ENCODE measurements at places on chromosomes 12 and 14.

GRCh38 chr14:90717916-90718315 is 98.3 kb downstream of the TTC7B start:
- no peak for DNase-seq

DNA sequence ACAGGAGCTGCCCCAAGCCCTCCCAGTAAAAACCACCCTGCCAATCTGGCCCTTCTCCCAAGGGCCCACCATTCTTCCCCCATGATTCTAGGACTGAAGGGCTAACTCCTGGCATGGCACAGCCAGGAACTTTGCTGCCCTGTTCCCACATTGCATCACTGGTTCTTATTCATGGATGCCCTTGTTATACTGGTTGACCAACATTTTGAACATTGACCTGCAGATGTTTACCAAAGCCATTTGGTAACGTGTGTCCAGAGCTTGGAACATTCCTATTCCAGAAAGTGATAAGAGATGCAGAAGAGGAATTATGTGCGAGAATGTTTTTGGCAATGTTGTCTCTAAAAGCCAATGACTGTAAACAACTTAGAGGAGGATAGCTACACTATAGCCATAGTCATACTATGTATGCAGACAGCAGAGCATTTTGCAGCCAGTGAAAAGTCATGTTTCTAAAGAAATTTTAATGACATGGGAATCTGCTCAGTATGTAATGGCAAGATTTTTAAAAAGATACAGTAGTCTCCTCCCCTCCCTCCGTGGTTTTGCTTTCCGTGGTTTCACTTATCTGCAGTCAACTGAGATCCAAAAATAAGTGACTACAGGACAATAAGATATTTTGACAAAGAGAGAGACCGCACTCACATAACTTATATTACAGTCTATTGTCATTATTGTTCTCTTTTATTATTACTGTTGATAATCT is 108.8 kb downstream of the DAAM1 start:
- DNase-seq: no peak

GRCh38 chr12:54004063-54004840 is 4.3 kb downstream of the HOXC9 start:
- DNase-seq: no peak

- DNase-seq: no peak
Measured at GRCh38 chr14:52044791-52045522, 23.9 kb downstream of the NID2 start.

- no peak for DNase-seq
Measured at GRCh38 chr14:68293404-68293803, 473.8 kb downstream of the RAD51B start.

DNA sequence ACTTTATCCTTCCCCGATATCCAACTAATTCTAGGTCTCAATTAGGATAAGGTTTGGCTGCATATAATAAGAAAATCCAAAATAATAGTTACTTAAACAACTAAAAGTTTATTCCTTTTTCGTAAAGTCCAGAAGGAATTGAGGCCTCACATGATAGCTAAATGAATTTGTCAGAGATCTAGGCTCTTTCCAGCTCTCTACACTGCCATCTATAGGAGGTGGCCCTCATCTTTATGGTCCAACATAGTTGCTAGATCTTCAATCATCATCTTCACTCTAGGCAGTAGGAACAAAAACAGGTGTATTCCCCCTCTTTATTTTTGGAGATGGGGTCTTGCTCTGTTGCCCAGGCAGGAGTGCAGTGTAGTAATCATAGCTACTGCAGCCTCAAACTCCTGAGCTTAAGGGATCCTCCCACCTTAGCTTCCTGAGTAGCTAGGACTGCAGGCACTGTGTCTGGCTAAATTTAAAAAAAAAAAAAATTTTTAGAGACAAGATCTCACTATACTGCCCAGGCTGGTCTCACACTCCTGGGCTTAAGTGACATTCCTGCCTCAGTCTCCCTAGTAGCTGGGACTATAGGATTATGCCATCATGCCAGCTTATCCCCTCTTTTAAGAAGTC is 46.5 kb upstream of the SAV1 start:
- DNase-seq: peak; percentile 17

- DNase-seq: no peak
Measured at GRCh38 chr12:16307856-16308475, 30.5 kb upstream of the SLC15A5 start.

DNA sequence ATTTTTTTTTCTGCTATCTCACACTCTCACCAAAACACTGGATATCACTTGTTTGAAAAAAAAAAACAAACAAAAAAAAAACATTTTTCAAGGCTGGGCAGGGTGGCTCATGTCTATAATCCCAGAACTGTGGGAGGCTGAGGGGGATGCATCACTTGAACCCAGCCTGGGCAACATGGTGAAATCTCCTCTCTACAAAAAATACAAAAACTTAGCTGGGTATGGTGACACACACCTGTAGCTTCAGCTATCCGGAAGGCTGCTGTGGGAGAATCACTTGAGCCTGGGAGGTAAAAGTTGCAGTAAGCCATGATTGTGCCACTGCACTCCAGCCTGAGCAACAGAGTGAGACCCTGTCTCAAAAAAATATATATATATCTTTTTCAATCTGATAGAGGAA is 66.2 kb downstream of the EPS8 start:
- no peak for DNase-seq

DNA sequence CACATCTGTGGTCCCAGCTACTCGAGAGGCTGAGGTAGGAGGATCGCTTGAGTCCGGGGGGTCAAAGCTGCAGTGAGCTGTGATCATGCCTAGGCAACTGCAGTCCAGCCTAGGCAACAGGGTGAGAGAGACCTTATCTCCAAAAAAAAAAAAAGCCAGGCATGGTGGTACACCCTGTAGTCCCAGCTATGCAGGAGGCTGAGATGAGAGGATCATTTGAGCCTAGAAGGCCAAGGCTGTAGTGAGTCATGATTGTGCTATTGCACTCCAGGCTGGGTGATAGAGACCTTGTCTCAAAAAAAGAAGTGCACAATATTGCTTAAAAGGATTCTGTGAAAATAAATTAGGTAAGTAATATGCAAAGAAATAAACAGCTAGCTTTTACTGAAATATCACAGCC is 17.0 kb downstream of the NAA25 start:
- no peak for DNase-seq

- no peak for DNase-seq
Measured at GRCh38 chr12:107513184-107513583, 172.4 kb upstream of the PWP1 start.

Data from T-helper 1 cell (primary cell).